Cerebellar cortex (tissue), 1 donor: ENCODE measurements at places on chromosomes 11 and 22.

DNA sequence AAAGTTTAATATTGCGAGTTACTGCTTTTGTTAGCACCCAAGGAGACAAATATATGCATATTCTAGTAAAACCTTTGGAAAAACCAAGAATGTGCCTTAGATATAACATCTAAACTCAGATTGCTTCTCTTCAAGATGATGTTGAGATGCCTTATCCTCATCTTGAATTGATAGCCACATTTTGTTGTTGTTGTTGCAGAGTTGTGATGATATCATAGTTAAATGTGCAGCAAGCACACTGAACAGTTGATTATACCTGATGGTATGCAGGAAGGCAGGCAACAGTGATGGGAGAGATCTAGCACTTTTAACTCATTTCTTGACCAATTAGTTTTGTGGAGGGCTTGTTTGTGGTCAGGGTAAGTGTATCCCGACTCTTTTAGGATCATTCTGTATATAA lies 48.0 kb downstream of the KDM2A start:
- no peak for DNase-seq

GRCh38 chr11:134712228-134713145 lies 300.4 kb upstream of the B3GAT1 start:
- DNase-seq, result no peak

GRCh38 chr11:131165036-131165435 lies 205.4 kb upstream of the NTM start:
- DNase-seq, result no peak

DNA sequence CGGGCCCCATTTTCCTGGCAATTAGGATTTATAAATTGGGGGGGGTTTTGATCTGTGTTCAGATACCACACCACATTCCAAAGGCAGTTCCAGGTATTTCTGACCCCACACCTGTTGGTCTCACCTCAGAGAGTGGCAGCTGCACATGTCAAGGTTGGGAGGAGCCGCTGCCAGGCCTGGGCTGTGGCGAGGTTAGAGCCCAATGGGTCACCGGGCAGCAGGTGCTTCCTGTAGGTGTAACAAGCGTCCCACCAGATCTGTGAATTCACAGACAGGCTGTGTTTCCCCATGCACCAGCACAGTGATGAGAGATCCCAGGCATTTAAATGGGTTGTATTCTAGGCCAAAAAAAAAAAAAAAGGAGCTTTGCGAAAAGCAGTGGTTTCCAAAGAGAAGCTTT lies 58.6 kb downstream of the CABIN1 start:
- DNase-seq, result no peak

DNA sequence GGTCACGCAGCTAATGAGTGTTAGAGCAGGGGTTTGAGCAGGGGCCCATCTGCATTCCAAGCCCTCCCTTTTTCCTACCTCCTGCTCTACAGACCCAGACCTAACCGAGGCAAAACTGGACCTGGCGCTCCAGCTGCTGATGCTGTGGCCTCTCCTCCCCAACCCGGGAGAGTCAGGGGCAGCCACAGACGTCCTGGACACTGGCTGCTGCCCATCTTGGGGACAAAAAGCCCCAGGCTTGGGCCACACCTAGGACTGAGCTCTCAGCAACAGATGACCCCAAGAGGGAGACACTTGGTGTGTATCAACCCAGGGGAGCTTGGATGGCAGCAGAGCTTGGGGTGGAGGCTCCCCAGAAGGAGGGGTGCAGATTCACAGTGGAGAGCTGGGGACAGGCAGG lies 172.6 kb downstream of the ST3GAL4 start:
- DNase-seq, result no peak

DNA sequence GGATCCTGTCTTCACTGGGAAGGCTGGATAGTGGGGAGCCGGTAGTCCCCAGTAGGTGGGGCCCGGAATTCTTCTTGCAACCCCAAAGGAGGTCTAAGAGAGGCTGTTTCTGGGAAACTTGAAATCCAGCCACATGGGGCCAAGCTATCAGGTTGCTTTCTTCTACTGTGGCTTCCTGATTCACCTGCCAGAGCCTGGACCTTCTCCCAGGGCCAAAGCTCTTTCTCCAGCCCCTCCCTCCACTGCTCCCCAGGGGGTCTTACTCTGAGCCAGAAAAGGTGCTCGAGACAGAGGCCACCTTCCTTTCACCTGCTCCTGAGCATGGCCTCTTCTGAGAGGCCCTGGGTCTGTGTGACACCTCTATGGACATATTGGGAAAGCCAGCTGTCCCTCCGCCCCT lies 9.1 kb downstream of the TST start:
- no peak for DNase-seq

GRCh38 chr11:112928136-112928535 lies 33.1 kb upstream of the NCAM1 start:
- DNase-seq, result no peak

GRCh38 chr11:2913019-2913431 lies 16.2 kb downstream of the PHLDA2 start:
- no peak for DNase-seq
